Foreskin keratinocyte (primary cell): ENCODE measurements at places on chromosomes 12 and 14.

DNA sequence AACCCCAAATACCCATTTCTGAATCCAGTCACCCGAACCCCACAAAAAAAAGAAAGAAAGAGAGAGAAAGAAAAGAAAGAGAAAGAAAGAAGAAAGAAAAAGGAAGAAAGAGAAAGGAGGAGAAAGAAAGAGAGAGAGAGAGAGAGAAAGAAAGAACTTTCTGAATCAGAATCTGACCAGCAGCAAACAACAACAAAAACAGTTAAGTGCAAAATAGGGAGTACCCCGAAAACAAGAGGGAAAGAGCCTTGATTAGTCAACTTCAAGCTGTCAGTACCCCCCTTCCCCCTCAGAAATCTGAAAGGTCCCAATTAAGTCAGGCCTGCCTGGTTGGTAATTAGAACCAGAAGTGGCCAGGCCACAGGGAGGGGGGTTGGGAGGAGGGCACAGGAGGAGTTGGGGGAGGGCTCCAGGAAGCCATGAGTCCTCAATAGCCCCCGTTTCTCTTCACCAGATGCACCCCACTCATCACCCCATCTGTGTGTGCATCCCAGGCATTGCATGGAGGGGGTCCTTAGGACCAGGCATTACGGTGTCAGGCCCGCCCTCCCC, 9.8 kb downstream of the RARG start:
- DNase-seq = no peak

- DNase-seq = no peak
These were observed 814.5 kb downstream of the RPS29 start for GRCh38 chr14:48771717-48772116.

GRCh38 chr14:64215274-64215673, 78.9 kb downstream of the ESR2 start:
- DNase-seq = no peak

- DNase-seq = no peak
These were observed 48.7 kb downstream of the CPM start for GRCh38 chr12:68884251-68884650.

DNA sequence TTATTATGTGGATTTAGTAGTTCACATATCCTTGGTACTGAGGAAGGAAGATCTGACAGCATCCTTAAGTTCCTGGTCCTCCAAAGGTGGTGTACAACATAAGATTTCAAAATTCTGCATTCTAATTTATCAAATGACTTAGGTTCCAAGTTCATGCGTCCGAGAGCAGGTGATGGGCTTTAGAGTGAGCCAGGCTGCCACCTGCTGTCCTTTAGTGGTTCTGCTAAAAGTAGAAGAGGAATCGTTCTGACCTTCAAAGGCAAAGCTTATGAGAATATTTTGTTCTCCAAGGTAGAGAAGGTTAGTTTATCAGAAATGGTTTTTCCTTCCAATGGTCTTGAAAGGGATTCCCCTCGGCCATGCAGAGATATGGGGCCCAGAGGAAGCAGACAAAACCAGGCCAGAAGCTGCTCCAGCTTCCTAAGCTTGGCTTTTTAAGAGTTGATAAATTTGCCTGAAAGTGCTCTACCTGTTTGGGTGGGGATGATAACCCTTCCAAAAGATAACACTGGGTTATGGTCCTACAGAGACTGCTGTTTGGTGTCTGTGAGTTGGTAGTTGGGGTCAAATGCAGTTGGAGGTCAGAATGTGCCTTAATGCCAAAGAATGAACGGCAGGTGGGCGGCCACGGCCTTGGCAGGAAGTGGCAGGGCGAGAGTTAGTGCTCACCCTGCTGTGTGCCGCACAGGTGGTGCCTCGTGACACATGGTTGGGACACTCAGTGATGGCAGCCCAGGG, 29.1 kb upstream of the LRTM2 start:
- DNase-seq = no peak
